ENCODE measurements at places on chromosomes 5 and 9. TPM values are rescaled to one million over a fixed set of nuclear protein-coding genes. Genes with fewer than 3 reads are reported as not detected.

DNA sequence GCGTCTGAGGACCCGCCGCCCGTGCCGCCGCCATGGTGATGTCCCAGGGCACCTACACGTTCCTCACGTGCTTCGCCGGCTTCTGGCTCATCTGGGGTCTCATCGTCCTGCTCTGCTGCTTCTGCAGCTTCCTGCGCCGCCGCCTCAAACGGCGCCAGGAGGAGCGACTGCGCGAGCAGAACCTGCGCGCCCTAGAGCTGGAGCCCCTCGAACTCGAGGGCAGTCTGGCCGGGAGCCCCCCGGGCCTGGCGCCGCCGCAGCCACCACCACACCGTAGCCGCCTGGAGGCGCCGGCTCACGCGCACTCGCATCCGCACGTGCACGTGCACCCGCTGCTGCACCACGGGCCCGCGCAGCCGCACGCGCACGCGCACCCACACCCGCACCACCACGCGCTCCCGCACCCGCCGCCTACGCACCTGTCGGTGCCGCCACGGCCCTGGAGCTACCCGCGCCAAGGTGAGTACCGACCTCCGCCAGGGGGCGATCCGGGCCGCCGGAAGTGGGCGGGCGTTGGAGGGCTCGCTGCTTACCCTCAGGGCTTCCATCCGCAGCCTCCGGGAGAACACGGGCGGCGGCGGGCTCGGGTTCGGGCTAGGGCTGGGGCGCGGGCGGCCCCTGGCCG is 8.5 kb downstream of the PRR7 start:
- H3K4me1 ChIP-seq, result peaks cover 6% of the 10 kb centered on the region
- no peak overlapping the region for H3K27ac ChIP-seq
- H3K27me3 ChIP-seq, result no peaks in the 10 kb centered on the region
- H3K36me3 ChIP-seq, result peaks cover 48% of the 10 kb centered on the region
- peak; percentile 82 for DNase-seq
- H3K4me3 ChIP-seq, result peak overlapping the region; percentile 70

GRCh38 chr5:175621971-175622370 is 35.9 kb upstream of the HRH2 start:
- no peaks in the 10 kb centered on the region for H3K36me3 ChIP-seq
- H3K27ac ChIP-seq, result no peak overlapping the region
- no peaks in the 10 kb centered on the region for H3K4me1 ChIP-seq
- H3K4me3 ChIP-seq, result no peak overlapping the region
- no peak for DNase-seq

DNA sequence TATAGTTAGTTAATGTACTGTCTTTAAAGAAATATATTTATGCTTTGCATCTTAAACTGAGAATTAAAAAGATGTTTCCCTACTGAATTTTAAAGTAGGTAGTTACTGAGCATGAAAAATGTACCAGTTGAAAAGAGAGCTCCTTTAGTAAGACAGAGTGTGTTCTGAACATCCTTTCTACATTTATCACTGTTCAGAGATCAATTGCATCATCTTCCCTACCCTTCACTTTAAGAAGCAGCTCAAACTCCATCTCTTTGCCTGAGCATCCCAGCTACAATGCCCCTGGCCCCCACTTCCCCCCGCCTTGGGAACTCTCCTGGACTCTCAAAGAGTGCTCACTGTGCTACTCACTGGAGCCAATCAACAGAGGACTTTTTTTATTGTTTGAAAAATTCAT is 164.7 kb downstream of the GNAQ start:
- H3K4me1 ChIP-seq, result peaks cover 5% of the 10 kb centered on the region
- H3K27ac ChIP-seq, result no peak overlapping the region
- H3K36me3 ChIP-seq, result peaks cover 7% of the 10 kb centered on the region
- no peaks in the 10 kb centered on the region for H3K27me3 ChIP-seq

GRCh38 chr9:92771309-92771708 is 6.7 kb upstream of the BICD2 start:
- H3K36me3 ChIP-seq, result no peaks in the 10 kb centered on the region
- no peak overlapping the region for H3K27ac ChIP-seq
- H3K4me1 ChIP-seq, result peaks cover 22% of the 10 kb centered on the region
- no peak for DNase-seq
- no peak overlapping the region for H3K4me3 ChIP-seq

The SAPCD2 gene
- total RNA-seq, result 15.7 TPM

DNA sequence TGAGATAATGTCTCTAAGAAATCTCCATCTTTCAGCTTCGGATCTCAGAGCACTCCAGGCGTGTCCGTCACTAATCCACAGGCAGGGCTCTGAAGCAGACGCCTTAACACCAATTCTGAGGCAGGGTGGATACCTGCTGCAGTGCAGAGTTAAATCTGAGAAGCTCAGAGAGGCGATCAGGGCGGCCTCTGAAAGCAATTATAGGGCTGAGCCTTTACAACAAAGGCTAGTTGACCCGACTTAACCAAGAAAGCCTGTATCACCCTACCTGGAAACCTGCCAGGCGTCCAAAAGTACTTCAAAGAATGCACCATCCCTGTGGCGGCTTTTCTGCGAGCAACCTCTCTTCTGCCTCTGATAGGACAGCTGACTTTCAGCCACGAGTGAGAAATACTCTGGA is 134.8 kb upstream of the MSX2 start:
- H3K27ac ChIP-seq, result no peak overlapping the region
- no peaks in the 10 kb centered on the region for H3K27me3 ChIP-seq
- H3K4me1 ChIP-seq, result peaks cover 5% of the 10 kb centered on the region
- no peak overlapping the region for H3K4me3 ChIP-seq
- H3K36me3 ChIP-seq, result no peaks in the 10 kb centered on the region

GRCh38 chr5:35087991-35088390 is 40.2 kb upstream of the AGXT2 start:
- H3K4me1 ChIP-seq, result no peaks in the 10 kb centered on the region
- no peak for DNase-seq
- H3K36me3 ChIP-seq, result no peaks in the 10 kb centered on the region
- H3K4me3 ChIP-seq, result no peak overlapping the region
- H3K27me3 ChIP-seq, result no peaks in the 10 kb centered on the region

DNA sequence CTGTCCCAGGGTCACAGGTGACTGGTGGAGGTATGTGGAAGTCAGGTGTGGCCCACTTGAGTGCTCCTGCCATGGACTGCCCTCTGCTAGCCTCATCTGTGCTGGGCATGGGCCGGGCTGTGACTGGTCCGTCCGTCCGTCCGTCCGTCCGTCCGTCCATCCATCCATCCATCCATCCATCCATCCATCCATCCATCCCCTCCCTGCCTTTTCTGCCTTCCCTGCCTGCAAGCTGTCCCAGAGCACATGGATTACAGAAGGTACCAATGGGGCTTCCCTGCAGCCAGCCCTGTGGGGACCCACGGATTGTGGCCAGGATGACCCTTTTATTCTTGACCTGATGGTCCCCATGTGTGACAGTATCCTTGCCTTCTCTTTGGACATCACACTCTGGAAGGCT is 92.5 kb downstream of the MACROH2A1 start:
- no peak overlapping the region for H3K27ac ChIP-seq
- no peaks in the 10 kb centered on the region for H3K27me3 ChIP-seq
- no peak overlapping the region for H3K4me3 ChIP-seq
- DNase-seq, result no peak
- peaks cover 4% of the 10 kb centered on the region for H3K36me3 ChIP-seq

GRCh38 chr9:71487061-71487460 is 281.3 kb downstream of the CEMIP2 start:
- H3K27ac ChIP-seq, result no peak overlapping the region
- no peak overlapping the region for H3K4me3 ChIP-seq
- DNase-seq, result no peak

GRCh38 chr9:128094950-128095544 is 27.0 kb downstream of the SLC25A25 start:
- no peaks in the 10 kb centered on the region for H3K36me3 ChIP-seq
- peaks cover 21% of the 10 kb centered on the region for H3K4me1 ChIP-seq
- H3K27me3 ChIP-seq, result no peaks in the 10 kb centered on the region
- H3K27ac ChIP-seq, result peak overlapping the region; percentile 99
- peak overlapping the region; percentile 66 for H3K4me3 ChIP-seq

All from MCF 10A (cell line).